CD4-positive, CD25-positive, alpha-beta regulatory T cell (primary cell): ENCODE measurements at places on chromosomes 1 and 21.

DNA sequence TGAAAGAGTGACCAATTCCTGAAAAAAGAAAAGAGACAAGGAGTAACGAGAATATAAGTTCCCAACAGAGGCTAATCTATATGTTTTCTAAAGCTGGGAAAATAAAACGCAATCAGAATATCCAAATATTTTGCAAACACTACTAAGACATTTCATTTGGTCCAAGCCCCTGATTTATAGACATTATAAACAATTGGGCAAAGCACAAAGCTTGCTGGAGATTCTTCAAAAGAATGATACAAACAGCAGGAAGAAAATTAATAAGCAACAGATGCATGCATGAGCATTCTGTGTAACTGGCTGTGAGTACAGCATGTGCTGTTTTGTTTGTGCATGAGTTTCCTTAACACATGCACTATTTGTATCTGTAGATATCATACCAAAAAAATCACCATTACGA, 552.9 kb downstream of the LTN1 start:
- H3K4me3 ChIP-seq, result no peak overlapping the region
- H3K27me3 ChIP-seq, result no peaks in the 10 kb centered on the region
- no peaks in the 10 kb centered on the region for H3K4me1 ChIP-seq
- no peaks in the 10 kb centered on the region for H3K36me3 ChIP-seq
- H3K27ac ChIP-seq, result no peak overlapping the region
- DNase-seq, result no peak

DNA sequence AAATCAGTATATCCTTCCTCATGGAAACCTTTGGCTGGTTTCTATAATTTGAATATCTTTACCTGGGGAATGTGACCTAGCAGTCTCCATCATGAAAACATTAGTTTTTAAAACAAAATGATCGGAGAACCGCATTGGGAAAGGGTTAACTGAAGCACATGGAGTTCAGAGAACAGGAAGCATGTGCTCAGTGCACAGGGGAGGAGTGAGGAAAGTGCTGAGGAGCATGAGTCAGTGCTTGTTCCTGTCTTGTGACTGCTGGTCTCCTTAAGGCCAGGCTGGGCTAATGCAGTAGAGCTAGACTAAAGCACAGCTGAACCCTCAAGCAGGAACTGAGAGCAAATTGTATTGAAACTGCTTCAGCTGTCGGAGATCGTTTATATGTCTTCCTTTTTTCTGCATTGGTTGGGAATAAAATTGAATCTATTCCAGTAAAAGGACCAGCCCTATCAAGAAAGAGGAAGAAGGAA, 5.8 kb downstream of the IFI16 start:
- peak overlapping the region; percentile 87 for H3K27ac ChIP-seq
- peaks cover 60% of the 10 kb centered on the region for H3K4me1 ChIP-seq
- peak overlapping the region; percentile 100 for H3K4me3 ChIP-seq
- H3K27me3 ChIP-seq, result no peaks in the 10 kb centered on the region

DNA sequence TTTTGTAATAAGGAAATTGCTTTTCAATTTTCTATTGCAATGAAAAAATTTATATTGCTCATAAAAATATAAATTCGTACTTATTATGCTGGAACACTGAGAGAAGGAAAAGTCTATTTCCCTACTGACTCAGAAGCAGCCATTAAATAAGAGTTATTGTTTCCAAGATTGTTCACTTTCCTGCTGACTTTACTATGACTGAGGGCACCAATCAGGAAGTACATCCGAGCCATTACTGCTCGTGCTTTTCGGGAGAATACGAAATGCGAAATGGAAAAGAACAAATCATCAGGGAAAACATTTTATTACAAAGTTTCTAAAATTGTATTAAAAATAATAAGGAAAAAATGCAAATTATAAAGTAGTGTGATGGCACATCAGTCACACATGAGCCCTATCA, 204.8 kb downstream of the AKT3 start:
- no peak for DNase-seq
- H3K36me3 ChIP-seq, result peaks cover 14% of the 10 kb centered on the region
- no peaks in the 10 kb centered on the region for H3K27me3 ChIP-seq
- H3K4me1 ChIP-seq, result no peaks in the 10 kb centered on the region
- no peak overlapping the region for H3K4me3 ChIP-seq
- no peak overlapping the region for H3K27ac ChIP-seq

- peak overlapping the region; percentile 97 for H3K4me3 ChIP-seq
- no peaks in the 10 kb centered on the region for H3K27me3 ChIP-seq
- no peaks in the 10 kb centered on the region for H3K36me3 ChIP-seq
- peak overlapping the region; percentile 7 for H3K27ac ChIP-seq
- no peak for DNase-seq
Observed at GRCh38 chr1:167716000-167716271, 5.8 kb upstream of the MPZL1 start.

DNA sequence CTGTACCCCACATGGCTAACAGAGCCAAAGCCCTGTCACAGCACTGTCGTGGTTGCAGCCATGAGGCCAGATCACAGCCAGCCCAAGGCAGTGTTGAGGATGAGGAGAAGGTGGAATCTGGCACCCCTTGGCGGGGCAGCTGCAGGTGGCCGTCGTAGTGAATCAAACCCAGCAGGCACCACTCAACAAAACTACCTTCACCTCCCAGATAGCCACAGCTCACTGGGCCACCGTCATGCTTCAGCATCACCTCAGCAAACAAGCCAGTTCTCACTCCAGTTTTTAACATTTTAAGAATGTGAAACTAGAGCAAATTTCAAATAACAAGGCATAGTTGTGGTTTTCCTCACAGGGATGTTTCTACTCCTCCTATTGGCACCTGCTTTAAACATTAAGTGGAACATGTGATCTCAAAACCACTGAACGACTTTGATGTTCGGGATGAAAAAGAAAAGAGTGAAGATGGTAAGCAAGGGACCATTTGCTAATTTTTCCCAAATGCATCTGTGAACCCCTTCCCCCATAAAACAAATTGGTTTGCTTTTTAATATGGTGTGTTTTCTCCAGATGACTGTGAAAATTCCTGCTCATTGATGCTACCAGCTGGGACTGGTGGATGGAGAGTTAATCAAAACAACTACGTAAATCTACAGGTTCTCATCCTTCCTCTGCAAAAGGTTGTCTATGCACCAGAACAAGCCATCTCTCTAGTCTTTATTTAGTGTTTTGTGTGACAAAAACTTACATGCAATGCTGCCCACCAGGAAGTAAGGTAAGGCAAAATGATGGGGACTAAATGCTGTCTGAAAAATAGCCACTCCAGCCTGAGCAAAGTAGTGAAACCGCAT, 45.5 kb downstream of the TOR1AIP2 start:
- peak overlapping the region; percentile 45 for H3K27ac ChIP-seq
- no peaks in the 10 kb centered on the region for H3K27me3 ChIP-seq
- no peak for DNase-seq
- H3K36me3 ChIP-seq, result no peaks in the 10 kb centered on the region
- H3K4me3 ChIP-seq, result peak overlapping the region; percentile 29
